ENCODE measurements at places on chromosomes 7 and 10.

DNA sequence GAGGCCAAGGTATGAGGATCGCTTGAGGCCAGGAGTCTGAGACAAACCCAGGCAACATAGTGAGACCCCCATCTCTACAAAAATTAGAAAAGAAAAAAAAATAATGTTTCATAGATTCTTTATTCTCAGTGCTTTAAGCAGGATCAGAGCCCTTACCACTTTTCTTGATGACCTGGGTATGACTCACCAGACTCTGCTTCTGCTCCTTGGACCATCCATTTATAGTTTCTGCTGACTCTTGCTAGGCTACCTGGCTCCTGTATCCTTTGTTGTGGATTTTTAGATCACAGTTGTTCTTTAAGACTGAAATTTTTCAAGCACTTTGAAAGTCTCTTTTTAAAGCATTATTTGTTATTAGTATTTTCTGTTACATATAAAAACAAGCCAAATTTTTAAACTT lies 411.1 kb downstream of the GFRA1 start:
- no peak for DNase-seq

DNA sequence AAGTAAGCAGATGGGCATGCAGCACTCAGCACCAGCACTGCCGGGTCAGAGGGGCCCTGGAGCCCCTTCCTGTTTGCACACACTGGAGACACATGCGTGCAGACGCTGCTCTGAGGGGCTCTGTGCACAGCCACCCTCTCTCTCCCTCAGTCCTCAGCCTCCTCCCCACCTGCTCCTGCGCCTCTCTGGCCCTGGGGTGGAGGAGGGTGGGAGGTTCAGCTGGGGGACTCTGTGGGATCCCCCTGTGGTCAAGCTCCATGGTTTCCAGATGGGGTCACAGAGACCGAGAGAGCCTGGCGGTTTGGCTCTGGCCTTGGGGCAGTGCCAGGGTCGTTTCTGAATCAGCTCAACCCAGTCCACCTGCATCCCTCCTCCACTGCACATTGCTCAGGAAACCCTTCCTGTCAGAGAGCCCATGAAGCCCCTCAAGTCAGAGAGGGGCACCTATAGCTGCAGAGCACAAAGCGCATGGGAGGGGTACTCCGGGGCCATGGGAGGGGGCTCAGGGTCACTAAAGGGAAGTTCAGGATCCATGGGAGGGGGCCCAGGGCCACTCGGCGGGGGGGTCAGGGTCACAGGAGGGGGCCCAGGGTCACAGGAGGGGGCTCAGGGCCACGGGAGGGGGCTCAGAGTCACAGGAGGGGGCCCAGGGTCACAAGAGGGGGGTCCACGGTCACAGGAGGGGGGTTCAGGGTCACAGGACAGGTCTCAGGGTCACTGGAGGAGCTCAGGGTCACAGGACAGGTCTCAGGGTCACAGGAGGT lies 161.7 kb downstream of the ADARB2 start:
- DNase-seq: no peak

- no peak for DNase-seq
Measured at GRCh38 chr10:6019010-6019782, 41.9 kb upstream of the IL15RA start.

GRCh38 chr7:132654150-132654549 lies 77.9 kb upstream of the PLXNA4 start:
- no peak for DNase-seq

DNA sequence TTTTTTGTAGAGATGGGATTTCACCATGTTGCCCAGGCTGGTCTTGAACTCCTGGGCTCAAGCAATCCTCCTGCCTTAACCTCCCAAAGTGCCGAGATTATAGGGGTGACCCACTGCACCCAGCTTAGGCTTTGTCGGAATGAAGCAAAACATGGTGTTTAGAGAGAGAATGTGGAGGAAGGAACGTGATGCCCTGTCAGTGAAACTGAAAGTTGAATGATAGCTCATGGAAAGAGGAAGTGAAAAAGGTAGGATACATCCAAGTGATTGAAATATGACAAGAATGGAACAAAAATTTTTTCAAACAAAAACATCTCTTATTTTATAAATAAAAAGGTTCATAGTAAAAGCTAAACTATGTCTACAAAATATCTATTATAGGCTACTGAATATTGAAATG lies 5.9 kb downstream of the AKAP9 start:
- no peak for DNase-seq

DNA sequence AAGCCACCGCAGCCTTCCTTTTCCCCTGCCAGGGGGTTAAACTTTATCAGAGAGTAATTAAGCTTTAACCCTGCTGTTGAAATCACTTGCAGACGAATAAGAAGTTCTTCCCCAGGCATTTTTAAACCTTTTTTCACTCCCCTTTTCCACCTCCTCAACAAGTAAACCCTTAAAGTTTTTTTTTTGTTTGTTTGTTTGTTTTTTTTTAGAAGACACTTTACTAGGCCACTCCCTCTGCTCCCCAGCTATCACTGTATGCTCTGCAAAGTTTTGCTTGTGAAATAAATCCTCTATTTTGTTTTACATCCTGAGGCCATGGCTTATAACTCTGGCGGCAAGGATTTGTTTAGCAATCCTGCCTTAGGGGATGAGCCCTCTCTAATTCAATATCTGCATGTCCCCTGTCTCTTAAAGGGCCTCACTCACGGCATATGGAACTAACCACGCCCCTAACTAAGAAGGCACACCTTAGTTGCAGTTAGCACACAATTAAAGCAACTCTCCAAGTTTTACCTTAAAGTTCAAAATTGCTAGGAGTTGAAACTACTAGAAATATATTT lies 1354.7 kb upstream of the LRRTM3 start:
- DNase-seq: peak; percentile 24

DNA sequence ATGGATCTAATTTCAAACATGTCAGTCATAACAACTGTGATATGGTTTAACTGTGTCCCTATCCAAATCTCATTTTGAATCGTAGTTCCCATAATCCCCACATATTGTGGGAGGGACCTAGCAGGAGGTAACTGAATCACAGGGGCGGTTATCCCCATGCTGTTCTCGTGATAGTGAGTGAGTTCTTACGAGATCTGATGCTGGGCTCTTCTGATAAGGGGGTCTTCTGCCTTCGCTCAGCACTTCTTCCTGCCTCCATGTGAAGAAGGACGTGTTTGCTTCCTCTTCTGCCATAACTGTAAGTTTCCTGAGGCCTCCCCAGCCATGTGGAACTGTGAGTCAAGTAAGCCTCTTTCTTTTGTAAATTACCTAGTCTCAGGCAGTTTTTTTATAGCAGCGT lies 138.0 kb upstream of the PCGF5 start:
- no peak for DNase-seq

DNA sequence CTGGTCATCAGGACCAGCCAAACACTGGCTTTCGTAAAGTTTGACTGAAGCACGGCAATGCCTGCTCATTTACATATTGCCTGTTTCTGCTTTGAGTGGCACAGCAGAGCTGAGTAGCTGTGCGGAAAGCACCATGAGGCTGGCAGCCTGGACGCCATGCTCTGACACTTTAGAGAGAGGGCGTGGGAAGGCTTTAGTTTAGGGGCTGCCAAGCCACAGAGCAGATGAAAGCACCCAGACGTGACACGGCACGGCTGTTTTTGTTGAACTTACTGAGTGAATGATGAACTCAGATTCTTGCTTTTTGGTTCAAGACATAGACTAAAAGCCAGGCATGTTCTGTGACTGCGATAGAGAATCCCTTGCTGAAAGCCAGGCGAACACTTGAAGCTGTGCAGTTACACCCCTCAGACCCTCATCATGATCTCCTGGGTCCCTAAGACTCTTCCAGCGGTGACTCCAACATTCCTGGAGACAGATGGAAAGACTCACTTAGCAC lies 182.1 kb downstream of the ZMYND11 start:
- no peak for DNase-seq
